ENCODE measurements at places on chromosomes 4 and X.

- DNase-seq = no peak
Observed at GRCh38 chr4:177235026-177235425, 74.6 kb upstream of the NEIL3 start.

DNA sequence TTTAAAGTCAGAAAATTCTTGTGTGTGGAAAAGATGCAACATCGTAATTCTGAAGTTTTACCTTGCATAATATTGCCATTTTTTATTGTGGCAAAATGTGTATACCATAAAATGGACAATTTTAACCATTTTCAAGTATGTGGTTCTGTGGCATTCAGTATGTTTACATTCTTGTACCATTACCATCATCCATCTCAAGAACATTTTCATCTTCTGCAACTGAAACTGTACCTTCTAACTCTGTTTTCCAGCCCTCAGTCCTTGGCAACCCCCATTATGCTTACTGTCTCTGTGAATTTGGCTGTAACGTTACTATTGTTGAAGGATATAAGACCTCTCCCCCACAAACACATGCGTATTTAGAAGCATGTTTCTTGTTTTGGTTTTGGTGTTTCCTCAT, 123.2 kb downstream of the BMPR1B start:
- DNase-seq = no peak

DNA sequence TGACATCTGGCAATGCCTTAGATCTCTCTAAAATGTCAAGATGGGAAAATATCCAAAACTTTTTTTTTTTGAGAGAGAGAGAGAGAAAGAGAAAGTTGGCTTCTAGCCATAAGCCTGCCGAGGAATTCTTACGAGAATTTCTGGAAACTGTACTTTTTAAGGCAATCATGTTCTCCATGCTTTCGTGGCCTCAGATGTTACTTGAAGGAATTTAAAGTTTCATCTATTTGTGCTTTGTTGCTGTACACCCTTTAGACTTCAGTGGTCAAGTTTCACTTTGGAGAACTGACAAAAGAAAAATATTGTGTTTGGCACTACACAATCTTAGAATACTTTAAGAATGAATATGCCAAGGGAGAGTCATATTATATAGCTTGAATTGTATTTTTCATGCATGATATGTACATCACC, 53.9 kb downstream of the FAT4 start:
- no peak for DNase-seq

DNA sequence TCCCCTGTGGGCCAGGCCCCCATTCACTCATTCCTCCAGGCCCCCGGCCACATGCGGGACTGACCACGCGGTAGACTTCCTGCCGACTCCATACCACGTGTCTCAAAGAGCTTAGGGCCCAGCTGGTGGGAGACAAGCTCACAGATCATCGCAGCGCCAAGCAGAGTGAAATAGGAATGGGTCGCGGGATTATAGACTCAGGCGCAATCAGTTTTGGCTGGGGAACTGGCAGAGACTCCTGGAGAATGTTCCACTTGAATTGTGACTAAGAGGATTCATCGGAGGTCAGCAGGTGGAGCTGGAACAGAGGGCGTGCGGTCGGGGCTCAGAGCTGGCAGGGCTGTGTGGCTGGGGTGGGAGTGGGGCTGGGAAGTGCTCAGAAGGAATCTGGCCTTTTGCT, 15.6 kb downstream of the ATP2B3 start:
- DNase-seq = no peak

GRCh38 chr4:5893591-5893990, 705 bp upstream of the CRMP1 start:
- DNase-seq = no peak

DNA sequence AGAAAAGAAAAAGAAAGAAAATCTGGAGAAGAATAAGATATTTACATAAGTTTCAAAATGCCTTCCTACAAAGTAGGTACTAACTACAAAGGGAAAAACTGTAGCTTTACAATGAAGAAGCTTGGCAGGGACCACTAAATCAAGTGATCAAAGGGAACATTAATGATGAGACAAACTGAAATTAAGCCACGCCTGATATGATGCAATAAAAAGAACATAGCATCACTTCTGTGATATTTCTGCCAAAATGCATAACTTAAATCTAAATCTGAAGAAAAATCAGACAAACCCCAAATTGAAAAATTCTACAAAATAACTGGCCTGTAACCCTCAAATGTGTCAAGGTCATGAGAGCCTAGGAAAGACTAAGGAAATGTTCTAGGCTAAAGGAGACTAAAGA, 8.9 kb upstream of the DCLK2 start:
- DNase-seq = no peak

GRCh38 chr4:89125901-89126782, 14.8 kb downstream of the TIGD2 start:
- no peak for DNase-seq

DNA sequence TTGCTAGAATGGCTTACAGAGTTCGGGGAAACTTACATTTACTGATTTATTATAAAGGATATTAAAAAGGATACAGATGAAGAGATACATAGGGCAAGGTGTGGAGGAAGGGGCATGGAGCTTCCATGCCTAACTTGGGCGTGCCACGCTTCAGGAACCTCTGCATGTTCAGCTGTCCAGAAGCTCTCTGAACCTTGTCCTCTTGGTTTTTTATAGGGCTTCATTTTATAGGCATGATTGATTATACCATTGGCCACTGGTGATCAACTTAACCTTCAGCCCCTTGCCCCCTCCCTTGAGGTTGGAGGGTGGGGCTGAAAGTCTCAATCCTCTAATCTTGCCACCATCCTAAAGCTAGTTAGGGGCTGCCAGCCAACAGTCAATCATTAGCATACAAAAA, 10.7 kb downstream of the SMAD1 start:
- no peak for DNase-seq

GRCh38 chr4:164377277-164377676, 376.7 kb upstream of the SMIM31 start:
- DNase-seq = no peak

GRCh38 chr4:156388826-156389225, 435.2 kb upstream of the CTSO start:
- DNase-seq = no peak

DNA sequence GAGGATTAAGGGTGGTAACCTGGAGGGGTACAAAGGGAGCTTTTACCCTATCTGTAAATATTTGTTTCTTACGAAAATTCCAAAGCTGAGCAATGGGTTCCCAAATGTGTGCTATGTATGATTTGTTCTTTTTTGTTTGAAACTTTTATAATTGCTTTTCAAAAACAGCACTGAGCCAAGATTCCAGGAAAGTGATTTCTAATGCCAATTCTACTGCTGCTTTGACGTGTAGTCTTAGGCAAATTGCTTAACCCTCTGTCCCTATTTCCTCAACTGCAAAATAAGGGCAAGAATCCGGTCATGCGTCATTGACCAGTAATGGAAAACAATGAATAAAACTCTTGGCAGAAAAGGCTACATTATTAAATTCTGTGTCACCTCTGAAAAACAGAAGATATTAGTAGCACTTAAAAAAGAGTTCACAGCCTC, 454.7 kb downstream of the IL15 start:
- DNase-seq = no peak

- no peak for DNase-seq
Observed at GRCh38 chrX:20143561-20143960, 1.9 kb upstream of the EIF1AX start.

- DNase-seq = no peak
Observed at GRCh38 chrX:16882169-16882568, 12.0 kb upstream of the RBBP7 start.

GRCh38 chr4:77790146-77790545, 29.0 kb downstream of the CNOT6L start:
- no peak for DNase-seq

- no peak for DNase-seq
Observed at GRCh38 chrX:150879855-150880807, 18.3 kb downstream of the CD99L2 start.

GRCh38 chrX:13470685-13470977, 98.8 kb upstream of the EGFL6 start:
- no peak for DNase-seq

DNA sequence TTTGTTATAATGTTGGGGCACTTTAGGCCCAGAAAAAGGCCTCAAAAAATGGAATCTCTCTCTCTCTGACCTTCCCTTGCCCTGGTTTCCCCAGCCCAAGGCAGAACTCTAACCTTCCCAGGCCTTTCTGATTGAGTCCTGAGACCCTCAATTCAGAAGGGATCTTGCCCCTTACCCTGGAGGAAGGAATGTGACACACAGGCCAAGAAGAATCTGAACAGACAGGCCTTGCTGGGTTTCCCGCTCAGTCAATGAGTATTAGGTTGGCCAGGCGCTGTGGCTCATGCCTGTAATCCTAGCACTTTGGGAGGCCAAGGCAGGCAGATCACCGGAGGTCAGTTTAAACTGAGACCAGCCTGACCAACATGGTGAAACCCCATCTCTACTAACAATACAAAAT, 27.6 kb downstream of the ELOVL6 start:
- DNase-seq = no peak

GRCh38 chrX:12080265-12080664, 58.0 kb upstream of the FRMPD4 start:
- DNase-seq = no peak

GRCh38 chrX:46582325-46582724, 8.8 kb downstream of the CHST7 start:
- no peak for DNase-seq

Measured in activated gamma-delta T cell treated with Interleukin-2 at 50 U/mL for 16 hours (primary cell).